Mucosa of gallbladder (tissue), 1 donor: ENCODE measurements at places on chromosomes 1 and 21.

GRCh38 chr1:155976062-155976912 lies 2.1 kb downstream of the ARHGEF2 start:
- DNase-seq, result peak; percentile 66

DNA sequence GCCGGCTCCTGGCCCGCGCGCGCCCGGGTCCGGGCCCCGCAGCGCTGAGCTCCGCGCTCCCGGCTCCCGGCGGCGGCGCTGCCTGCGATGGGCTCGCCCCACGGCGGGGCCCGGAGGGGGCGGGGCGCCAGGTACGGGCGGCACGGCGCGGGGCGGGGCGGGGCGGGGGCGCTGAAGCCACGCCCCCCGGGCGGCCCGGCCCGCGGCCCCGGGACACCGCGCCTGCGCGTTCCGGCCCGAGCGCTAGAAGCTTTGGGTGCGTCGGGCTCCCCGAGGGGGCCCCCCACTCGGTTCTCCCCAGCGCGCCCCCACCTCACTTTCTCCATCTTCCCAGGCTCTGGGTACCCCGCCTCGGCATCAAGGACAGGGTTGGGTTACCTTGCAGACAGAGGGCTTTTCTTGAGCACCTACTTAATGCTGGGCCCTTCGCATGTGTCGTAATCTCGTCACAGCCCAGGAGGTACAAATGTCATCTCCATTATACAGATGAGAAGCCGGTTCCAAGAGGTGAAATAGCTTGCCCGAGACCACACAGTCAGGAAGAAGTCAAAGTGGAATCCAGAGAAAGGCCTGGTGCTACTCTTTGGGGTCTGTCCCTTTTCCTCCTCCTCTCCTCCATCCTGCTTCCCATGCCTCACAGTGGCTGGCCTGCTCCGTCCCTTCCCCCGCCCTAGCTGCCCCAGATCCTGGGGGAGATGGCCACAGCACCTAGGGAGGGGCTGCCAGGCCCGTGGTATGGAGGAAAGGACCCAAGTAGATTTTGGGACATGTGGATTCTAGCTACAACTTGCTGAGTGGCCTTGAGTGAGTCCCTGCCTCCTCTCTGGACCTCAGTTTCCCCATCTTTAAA lies 46.5 kb downstream of the RAP1GAP start:
- peak; percentile 46 for DNase-seq

- DNase-seq, result no peak
These were observed 109.0 kb downstream of the HIVEP3 start for GRCh38 chr1:41809692-41810091.

DNA sequence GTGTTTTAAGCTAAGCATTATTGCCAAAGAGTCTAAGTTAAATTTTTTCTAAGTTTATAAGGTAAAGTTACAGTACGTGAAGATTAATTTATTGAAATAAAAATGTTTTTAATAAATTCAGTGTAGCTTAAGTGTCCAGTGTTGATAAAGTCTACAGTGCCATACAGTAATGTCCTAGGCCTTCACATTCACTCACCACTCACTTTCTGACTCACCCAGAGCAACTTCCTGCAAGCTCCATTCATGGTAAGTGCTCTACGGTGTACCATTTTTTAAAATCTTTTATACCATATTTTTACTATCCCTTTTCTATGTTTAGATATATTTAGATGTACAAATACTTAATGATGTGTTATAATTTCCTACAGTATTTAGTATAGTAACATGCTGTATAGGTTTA lies 173.2 kb downstream of the CACNA1E start:
- no peak for DNase-seq

- no peak for DNase-seq
These were observed 43.1 kb downstream of the SCP2 start for GRCh38 chr1:52970149-52970548.

- no peak for DNase-seq
These were observed 218.5 kb upstream of the ZC3H12A start for GRCh38 chr1:37255868-37256267.

- no peak for DNase-seq
These were observed 295.7 kb downstream of the SETD4 start for GRCh38 chr21:35764586-35764985.

DNA sequence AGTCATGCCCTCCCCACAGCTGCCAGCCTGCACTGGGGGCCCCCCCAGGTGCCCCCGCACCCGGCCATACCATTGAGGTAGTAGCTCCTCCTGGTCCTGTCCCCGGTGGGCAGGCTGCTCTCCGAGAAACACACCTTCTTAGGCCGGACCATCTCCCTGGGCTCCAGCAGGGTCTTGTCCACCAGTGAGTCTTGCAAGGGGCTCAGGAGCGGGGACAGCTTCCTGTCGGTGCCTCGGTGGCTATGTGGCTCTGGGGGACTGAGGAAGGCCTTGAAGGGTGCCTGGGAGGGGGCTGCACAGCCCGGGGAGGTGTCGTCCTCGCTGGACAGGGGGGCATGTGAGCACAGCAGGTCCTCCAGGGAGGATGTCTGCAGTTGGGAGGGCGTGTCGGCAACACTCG lies 12.9 kb upstream of the FTCD start:
- DNase-seq, result no peak

GRCh38 chr1:236685917-236686814 lies at the start of gene ACTN2:
Gene ACTN2, plus strand, starts transcription at chr1:236686499. Its CDS starts 175 bp downstream, at chr1:236686674.
- peak; percentile 29 for DNase-seq

DNA sequence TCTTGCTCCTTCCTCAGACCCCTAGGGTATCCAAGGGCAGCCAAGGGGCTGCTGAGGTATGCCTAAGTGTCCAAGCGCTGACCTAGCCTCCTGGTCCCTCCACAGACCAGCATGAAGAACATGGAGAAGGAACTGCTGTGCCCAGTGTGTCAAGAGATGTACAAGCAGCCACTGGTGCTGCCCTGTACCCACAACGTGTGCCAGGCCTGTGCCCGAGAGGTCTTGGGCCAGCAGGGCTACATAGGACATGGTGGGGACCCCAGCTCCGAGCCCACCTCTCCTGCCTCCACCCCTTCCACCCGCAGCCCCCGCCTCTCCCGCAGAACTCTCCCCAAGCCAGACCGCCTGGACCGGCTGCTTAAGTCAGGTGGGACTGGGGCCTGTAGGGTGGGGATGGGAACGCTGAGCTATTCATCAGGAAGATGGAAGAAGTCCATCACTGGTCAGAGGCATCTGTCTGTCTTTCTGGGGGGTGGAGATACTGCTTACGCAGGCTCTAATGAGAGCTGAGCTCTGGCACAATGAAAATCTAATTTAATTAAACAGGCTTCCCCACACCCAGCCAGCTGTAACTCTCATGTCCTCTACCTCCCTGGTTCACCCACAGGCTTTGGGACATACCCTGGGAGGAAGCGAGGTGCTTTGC lies 1.8 kb downstream of the TRIM46 start:
- DNase-seq, result no peak

DNA sequence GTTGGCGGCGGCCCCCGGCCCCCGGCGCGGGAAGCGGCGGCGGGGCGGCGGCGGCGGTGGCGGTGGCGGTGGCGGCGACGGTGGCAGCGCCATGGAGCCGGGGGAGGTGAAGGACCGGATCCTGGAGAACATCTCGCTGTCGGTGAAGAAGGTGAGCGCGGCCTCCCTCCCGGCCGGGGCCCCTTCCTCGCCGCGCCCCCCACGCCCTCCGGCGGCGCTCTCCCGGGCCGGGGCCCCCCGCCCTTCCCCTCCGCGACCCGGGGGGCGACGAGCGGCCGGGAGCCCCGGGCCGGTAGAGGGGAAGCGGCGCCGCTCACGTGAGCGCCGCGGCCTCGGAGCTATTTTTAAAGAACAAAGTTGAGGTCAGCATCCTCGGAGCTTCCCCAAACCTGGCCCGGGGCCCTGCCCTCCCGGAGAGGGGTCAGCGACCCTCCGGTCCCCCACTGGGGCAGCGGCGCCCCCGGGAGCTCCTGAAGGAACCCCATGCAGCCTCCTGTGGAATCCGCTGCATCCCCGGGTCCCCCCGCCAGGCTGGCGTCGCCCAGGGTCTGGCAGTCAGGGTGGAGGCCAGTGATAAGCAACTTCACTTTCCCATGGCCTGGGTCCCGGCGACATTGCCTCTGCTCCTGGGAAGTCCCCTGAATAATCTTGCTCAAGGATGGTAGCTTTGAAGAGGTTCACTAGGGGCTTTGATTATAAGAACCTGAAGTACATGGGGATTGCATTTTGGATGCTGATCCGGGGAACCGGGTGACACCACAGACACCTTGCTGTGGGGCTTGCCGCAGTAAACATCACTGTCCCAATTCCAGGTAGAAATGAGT lies 560 bp downstream of the PLEKHM2 start:
- DNase-seq, result no peak
